T-helper 2 cell treated with Interferon-gamma antibody and Interleukin-4, amounts not matched to agents 5 μg/mL and 100 μg/mL, for 36 hours (primary cell): ENCODE measurements at places on chromosomes 5 and 9.

- no peak overlapping the region for H3K4me3 ChIP-seq
- no peaks in the 10 kb centered on the region for H3K27me3 ChIP-seq
- peak overlapping the region; percentile 38 for H3K27ac ChIP-seq
- DNase-seq: no peak
- peaks cover 2% of the 10 kb centered on the region for H3K4me1 ChIP-seq
These were observed 28.7 kb downstream of the DHX29 start for GRCh38 chr5:55278778-55279177.

DNA sequence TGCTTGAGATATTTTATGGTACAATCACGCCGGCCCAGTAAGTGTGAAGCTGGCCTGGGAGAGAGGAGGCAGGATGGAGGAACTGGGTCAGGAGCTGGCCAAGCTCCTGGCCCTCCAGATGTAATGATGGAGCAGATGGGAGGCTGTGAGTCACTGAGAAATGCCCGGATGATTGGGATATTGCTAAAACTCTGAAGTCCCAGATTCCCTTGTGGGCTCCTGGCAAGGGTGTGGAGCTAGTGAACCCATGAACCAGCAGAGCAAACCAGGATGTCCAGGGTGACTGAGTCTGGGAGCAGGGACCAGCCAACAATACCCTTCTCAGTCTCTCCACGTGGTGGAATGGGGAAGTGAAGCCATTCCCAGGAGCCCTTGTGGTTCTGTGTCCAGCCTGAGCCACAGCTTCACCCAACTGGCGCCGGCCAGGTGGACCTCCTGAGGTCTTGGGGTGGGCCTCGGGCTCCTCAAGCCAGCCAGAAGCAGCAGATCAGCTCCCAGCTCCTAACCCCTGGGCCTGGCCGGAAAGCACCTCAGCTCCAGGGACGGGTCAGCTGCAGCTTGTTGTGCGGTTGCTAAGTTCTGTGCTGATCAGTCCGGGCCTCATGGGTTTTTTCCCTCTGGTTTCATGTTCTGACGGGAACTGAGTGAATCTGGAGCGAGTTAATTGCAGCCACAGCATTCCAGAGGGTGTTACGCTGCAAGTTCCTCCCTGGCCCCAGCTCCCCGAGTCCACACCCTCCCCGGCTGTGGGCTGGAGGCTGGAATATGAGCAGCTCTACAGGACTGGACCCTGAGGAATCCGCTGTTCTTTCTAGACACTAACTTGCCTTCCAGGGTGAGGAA, 37.6 kb downstream of the DUSP1 start:
- no peaks in the 10 kb centered on the region for H3K27me3 ChIP-seq
- no peaks in the 10 kb centered on the region for H3K4me1 ChIP-seq
- DNase-seq: no peak
- H3K27ac ChIP-seq: no peak overlapping the region
- no peak overlapping the region for H3K4me3 ChIP-seq
- no peaks in the 10 kb centered on the region for H3K36me3 ChIP-seq

DNA sequence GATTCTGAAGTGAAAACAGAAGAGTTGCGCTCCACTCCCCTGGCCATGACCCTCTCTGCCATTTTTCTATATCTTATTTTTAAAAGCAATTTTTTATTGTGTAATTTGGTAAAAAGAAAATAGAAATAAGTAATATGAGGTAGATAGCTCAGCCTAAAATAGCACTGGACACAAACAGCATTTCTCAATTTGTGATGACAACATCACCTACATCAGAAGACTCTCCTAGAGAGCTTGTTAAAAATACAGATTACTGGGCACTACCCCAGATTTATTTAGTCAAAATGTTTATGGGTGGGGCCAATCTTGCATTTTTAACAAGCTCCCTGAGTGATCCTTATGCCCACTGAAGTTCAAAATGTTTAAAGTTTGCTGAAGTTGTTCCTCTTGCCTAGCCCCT, 40.5 kb upstream of the CCDC112 start:
- H3K27ac ChIP-seq: no peak overlapping the region
- H3K4me1 ChIP-seq: peaks cover 6% of the 10 kb centered on the region
- peaks cover 11% of the 10 kb centered on the region for H3K27me3 ChIP-seq
- DNase-seq: no peak
- no peak overlapping the region for H3K4me3 ChIP-seq
- no peaks in the 10 kb centered on the region for H3K36me3 ChIP-seq

DNA sequence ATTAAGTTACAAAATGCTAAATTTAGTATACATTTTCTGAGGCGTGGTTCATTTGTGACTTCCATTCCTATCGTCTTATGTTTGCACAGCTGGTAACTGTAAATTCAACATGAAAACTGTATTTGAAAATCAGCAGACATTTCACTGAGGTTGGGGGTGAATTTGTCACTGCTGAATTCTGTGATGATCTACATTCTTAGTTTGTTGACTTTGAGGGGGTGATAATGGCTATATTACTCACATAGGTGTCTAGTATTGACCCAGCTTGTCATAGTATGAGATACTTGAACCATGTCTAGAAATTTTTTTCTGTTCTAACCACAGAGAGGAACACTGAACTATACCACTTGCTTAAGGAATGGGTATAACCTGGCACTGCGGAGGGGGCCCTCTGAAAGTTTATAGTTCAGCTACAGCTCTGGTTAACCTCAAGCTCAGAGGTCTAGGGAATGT, 313.3 kb downstream of the PIK3R1 start:
- no peak overlapping the region for H3K27ac ChIP-seq
- H3K27me3 ChIP-seq: peaks cover 8% of the 10 kb centered on the region
- no peaks in the 10 kb centered on the region for H3K4me1 ChIP-seq
- no peaks in the 10 kb centered on the region for H3K36me3 ChIP-seq
- no peak for DNase-seq
- H3K4me3 ChIP-seq: no peak overlapping the region

DNA sequence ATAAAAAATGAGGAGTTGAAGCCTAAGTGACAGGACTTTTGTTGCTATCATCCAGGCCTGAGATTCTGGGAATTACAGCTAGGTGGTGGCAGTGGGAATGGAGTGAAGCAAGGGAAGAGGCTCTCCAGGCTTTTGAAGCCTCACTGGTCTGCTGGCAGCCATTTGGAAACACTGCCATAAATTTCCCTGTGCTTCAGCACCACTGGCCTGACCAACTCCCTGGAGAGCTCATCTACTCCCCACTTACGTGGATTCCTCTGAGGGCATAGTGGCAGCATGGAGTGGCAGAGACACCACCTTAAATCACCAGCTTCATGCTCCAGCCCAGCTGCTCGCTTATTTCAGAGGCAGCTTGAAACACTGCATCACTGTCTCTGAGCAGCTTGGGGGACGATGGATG, 518.2 kb downstream of the TLR4 start:
- no peak overlapping the region for H3K4me3 ChIP-seq
- H3K27ac ChIP-seq: no peak overlapping the region
- no peak for DNase-seq
- no peaks in the 10 kb centered on the region for H3K4me1 ChIP-seq

DNA sequence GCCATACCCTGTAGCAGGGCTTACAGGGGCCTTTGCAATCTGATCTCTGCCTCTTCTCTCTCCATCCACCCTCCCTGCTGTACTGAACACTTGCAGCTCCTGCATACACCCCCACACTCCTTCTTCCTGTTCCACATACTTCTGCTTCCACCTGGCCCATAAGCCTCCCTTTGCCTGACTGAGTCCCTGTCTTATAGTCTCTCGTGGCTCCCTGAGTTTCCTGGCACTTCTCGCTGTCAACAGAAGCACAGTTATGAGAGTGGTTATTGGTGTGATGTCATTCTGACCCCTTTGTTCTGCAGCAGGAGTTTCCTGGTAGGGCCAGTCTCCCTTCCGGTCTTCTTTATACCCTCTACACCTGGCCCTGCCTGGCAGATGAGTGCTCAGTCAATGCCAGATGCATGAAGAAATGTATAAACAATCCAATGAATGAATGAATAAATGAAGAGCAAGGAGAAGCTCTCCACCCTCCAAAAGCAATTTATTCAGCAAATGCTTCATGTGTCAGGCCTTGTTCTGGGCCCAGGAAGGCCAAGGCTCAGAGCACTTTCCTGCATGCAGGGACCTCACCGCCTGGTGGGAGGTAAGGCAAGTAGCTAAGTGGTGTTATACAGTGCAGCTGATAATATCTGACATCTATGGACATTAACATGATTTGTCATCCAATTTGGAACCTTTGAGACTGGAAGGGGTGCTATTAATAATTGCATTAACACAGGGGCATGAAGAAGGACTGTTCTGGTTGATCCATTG, 20.5 kb upstream of the CSF1R start:
- no peak overlapping the region for H3K27ac ChIP-seq
- no peaks in the 10 kb centered on the region for H3K36me3 ChIP-seq

DNA sequence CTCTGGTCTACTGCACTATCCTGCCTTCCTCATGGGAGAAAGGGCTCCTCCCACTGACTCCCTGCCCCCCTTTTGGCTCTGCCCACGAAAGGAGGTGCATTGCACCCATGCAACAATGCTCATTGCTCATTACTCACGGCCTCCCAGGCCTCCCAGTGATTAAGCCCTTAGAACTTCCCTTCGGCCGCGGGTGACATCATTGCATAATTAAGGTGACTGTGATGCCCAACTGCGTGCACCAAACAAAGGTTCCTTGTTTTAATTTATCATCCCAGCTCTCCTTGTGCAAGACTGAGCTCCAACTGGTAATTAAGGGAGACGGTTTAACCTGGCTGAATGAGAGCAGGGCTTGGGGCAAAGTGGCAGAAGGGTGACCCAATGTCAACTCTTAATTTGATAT, 180.4 kb downstream of the GAS1 start:
- no peaks in the 10 kb centered on the region for H3K36me3 ChIP-seq
- H3K27ac ChIP-seq: no peak overlapping the region
- DNase-seq: no peak
- H3K4me3 ChIP-seq: no peak overlapping the region
- no peaks in the 10 kb centered on the region for H3K4me1 ChIP-seq

- peaks cover 3% of the 10 kb centered on the region for H3K36me3 ChIP-seq
- no peak for DNase-seq
- no peaks in the 10 kb centered on the region for H3K4me1 ChIP-seq
- no peaks in the 10 kb centered on the region for H3K27me3 ChIP-seq
These were observed 178.7 kb upstream of the SLC30A5 start for GRCh38 chr5:68915079-68915478.

DNA sequence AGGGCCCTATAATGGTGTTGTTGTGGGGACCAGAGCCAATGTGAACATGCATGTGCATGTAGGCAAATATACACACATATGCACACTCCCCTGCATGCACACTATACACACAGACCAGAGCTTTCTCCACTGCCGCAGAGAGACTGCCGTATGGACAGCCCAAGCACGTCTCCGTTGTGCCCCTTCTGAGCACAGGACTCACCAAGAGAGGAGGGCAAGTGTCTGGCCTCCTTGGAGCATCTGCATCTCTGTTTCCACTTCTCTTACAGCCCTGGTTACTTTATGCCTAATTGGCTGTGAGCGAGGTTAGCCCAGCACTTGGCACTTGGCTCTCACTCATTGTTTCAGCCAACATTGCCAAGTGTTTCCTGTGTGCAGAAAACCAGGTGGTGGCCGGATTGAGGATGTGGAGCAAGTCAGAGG, 30.4 kb downstream of the CSF2 start:
- peaks cover 24% of the 10 kb centered on the region for H3K36me3 ChIP-seq
- peak overlapping the region; percentile 58 for H3K4me3 ChIP-seq
- no peak for DNase-seq
- H3K4me1 ChIP-seq: peaks cover 72% of the 10 kb centered on the region

- H3K36me3 ChIP-seq: no peaks in the 10 kb centered on the region
- peaks cover 5% of the 10 kb centered on the region for H3K27me3 ChIP-seq
- H3K27ac ChIP-seq: no peak overlapping the region
- H3K4me3 ChIP-seq: no peak overlapping the region
- H3K4me1 ChIP-seq: no peaks in the 10 kb centered on the region
- DNase-seq: no peak
These were observed 55.8 kb upstream of the RANBP3L start for GRCh38 chr5:36357391-36357975.

DNA sequence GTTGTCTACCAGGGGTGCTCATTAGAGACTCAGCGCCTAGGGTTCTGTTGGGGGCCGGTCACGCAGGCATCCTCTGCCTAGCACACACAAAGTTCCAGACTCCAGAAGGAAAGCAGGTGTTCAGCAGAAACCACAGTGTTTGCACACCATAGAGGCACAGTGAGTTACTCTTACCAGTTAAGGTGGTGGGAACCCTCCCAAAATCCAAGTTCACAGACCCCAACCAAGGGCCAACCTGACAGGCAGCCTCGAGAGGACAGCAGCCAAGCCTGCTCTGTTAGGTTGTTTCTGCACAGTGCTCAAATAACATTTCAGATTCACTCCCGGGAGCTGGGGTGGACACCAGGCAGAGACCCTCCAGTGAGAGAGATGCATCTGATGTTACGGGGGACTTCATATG, 36.2 kb downstream of the SECISBP2 start:
- H3K27ac ChIP-seq: no peak overlapping the region
- H3K27me3 ChIP-seq: no peaks in the 10 kb centered on the region
- no peak overlapping the region for H3K4me3 ChIP-seq
- H3K4me1 ChIP-seq: peaks cover 18% of the 10 kb centered on the region

DNA sequence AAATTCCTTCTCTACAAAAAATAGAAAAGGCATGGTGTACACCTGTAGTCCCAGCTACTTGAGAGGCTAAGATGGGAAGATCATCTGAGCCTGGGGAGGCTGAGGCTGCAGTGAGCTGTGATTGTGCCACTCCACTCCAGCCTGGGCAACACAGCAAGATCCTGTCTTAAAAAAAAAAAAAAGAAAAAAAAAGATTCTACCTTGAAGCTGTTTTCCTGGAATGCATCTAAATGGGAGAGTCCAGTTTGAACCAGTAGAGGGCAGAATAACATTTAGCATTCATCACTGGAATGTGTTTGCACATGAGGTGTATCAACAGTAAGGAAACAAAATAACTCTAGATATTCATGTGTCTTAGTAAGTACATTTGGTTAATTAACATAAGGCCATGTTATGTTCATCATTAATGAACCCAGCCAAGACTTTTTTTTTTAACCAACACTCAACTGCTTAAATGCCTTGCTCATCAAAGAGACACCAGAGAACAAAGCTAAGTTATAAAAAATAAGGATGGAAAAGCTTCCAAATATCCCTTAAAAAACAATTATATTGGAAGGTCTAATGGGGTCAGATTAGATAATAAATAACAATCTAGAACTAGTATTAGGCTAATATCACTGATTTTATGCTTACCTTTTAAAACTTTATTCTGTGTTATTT, 16.1 kb downstream of the IFNE start:
- H3K27ac ChIP-seq: no peak overlapping the region
- H3K4me3 ChIP-seq: no peak overlapping the region
- DNase-seq: no peak

- DNase-seq: no peak
- H3K27me3 ChIP-seq: no peaks in the 10 kb centered on the region
- peaks cover 6% of the 10 kb centered on the region for H3K4me1 ChIP-seq
- peaks cover 47% of the 10 kb centered on the region for H3K36me3 ChIP-seq
These were observed 51.9 kb downstream of the ERCC6L2 start for GRCh38 chr9:95927271-95928004.

- H3K27me3 ChIP-seq: no peaks in the 10 kb centered on the region
- H3K36me3 ChIP-seq: no peaks in the 10 kb centered on the region
- no peak overlapping the region for H3K4me3 ChIP-seq
These were observed 30.6 kb downstream of the RGMB start for GRCh38 chr5:98804066-98804465.

- no peaks in the 10 kb centered on the region for H3K36me3 ChIP-seq
- peaks cover 6% of the 10 kb centered on the region for H3K27me3 ChIP-seq
- no peak overlapping the region for H3K27ac ChIP-seq
- peaks cover 19% of the 10 kb centered on the region for H3K4me1 ChIP-seq
These were observed 77.5 kb downstream of the ZSWIM6 start for GRCh38 chr5:61409568-61409967.

- no peaks in the 10 kb centered on the region for H3K36me3 ChIP-seq
- H3K27ac ChIP-seq: no peak overlapping the region
- peaks cover 4% of the 10 kb centered on the region for H3K4me1 ChIP-seq
- no peak overlapping the region for H3K4me3 ChIP-seq
- no peaks in the 10 kb centered on the region for H3K27me3 ChIP-seq
- no peak for DNase-seq
These were observed 26.6 kb downstream of the PTPDC1 start for GRCh38 chr9:94110821-94111252.
